ENCODE measurements at places on chromosomes 1 and 21. TPM values are rescaled to one million over a fixed set of nuclear protein-coding genes. Genes with fewer than 3 reads are reported as not detected.

DNA sequence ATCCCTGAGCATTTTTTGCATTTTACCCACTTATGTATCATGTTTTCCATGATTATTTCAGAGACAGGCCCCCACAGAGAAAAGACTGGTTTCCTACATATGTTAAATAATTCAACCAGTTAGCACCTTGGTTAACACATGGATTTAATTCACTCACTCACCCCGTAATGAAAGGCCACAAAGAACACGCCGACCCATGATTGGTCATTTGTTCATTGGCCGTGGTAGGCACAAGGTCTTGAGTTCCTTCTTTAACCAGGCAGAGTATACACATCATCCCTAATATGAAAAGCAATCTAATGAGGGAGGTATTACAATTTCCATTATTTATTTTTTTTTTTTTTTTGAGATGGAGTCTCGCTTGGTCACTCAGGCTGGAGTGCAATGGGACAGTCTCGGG, 50.6 kb downstream of the RPS6KA1 start:
- peaks cover 3% of the 10 kb centered on the region for H3K27me3 ChIP-seq
- H3K27ac ChIP-seq: no peak overlapping the region
- H3K4me3 ChIP-seq: no peak overlapping the region
- no peaks in the 10 kb centered on the region for H3K4me1 ChIP-seq
- no peak for DNase-seq
- H3K36me3 ChIP-seq: no peaks in the 10 kb centered on the region

GRCh38 chr1:90711696-90712095, 5.4 kb downstream of the BARHL2 start:
- no peak for DNase-seq
- no peaks in the 10 kb centered on the region for H3K36me3 ChIP-seq
- no peak overlapping the region for H3K4me3 ChIP-seq
- H3K27ac ChIP-seq: no peak overlapping the region
- H3K4me1 ChIP-seq: no peaks in the 10 kb centered on the region

- DNase-seq: no peak
- H3K4me1 ChIP-seq: no peaks in the 10 kb centered on the region
- no peaks in the 10 kb centered on the region for H3K27me3 ChIP-seq
Measured at GRCh38 chr21:42580076-42580792, 66.6 kb downstream of the SLC37A1 start.

KCNJ15 gene
- 1.8 TPM for total RNA-seq

GRCh38 chr21:33293811-33294216, 27.6 kb downstream of the IL10RB start:
- no peaks in the 10 kb centered on the region for H3K36me3 ChIP-seq
- no peaks in the 10 kb centered on the region for H3K27me3 ChIP-seq
- DNase-seq: no peak
- H3K4me3 ChIP-seq: no peak overlapping the region
- no peak overlapping the region for H3K27ac ChIP-seq

ACOT11 gene
- 2.7 TPM for total RNA-seq

GRCh38 chr1:117066367-117066766, 6.2 kb downstream of the TTF2 start:
- H3K36me3 ChIP-seq: no peaks in the 10 kb centered on the region
- no peak for DNase-seq
- H3K27ac ChIP-seq: no peak overlapping the region
- H3K4me3 ChIP-seq: no peak overlapping the region
- peaks cover 20% of the 10 kb centered on the region for H3K4me1 ChIP-seq

- peak overlapping the region; percentile 94 for H3K27ac ChIP-seq
- peak; percentile 91 for DNase-seq
- H3K4me3 ChIP-seq: peak overlapping the region; percentile 25
- no peaks in the 10 kb centered on the region for H3K27me3 ChIP-seq
Measured at GRCh38 chr21:29145354-29145782, 14.9 kb downstream of the MAP3K7CL start.

- no peak for DNase-seq
- H3K27ac ChIP-seq: no peak overlapping the region
- peaks cover 12% of the 10 kb centered on the region for H3K4me1 ChIP-seq
- no peak overlapping the region for H3K4me3 ChIP-seq
Measured at GRCh38 chr21:35223480-35224156, 174.5 kb upstream of the RUNX1 start.

- H3K4me1 ChIP-seq: peaks cover 19% of the 10 kb centered on the region
- no peaks in the 10 kb centered on the region for H3K36me3 ChIP-seq
- H3K27ac ChIP-seq: no peak overlapping the region
- no peak for DNase-seq
- no peak overlapping the region for H3K4me3 ChIP-seq
Measured at GRCh38 chr1:109385417-109385816, 12.3 kb downstream of the SORT1 start.

DNA sequence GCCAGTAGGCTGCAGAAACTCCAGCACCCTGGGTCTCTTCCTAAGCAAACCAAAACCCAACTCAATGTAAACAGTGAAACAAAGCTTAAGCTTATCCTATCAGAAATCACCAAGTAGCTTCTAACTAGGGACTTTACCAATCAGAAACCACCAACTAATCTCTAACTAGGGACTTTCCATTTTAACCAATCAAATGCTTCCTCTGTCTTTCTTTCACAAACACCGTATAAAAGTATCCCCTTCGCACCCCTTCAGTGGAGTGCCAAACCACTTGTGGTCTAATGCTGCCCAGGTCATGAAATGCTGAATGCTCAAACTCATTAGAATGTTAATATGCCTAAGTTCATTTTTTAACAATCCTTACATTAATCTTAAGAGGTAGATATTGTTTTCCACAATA, 250.5 kb upstream of the DUSP10 start:
- no peak overlapping the region for H3K4me3 ChIP-seq
- peaks cover 31% of the 10 kb centered on the region for H3K4me1 ChIP-seq
- H3K27ac ChIP-seq: no peak overlapping the region
- DNase-seq: no peak
- no peaks in the 10 kb centered on the region for H3K27me3 ChIP-seq
- H3K36me3 ChIP-seq: no peaks in the 10 kb centered on the region

DNA sequence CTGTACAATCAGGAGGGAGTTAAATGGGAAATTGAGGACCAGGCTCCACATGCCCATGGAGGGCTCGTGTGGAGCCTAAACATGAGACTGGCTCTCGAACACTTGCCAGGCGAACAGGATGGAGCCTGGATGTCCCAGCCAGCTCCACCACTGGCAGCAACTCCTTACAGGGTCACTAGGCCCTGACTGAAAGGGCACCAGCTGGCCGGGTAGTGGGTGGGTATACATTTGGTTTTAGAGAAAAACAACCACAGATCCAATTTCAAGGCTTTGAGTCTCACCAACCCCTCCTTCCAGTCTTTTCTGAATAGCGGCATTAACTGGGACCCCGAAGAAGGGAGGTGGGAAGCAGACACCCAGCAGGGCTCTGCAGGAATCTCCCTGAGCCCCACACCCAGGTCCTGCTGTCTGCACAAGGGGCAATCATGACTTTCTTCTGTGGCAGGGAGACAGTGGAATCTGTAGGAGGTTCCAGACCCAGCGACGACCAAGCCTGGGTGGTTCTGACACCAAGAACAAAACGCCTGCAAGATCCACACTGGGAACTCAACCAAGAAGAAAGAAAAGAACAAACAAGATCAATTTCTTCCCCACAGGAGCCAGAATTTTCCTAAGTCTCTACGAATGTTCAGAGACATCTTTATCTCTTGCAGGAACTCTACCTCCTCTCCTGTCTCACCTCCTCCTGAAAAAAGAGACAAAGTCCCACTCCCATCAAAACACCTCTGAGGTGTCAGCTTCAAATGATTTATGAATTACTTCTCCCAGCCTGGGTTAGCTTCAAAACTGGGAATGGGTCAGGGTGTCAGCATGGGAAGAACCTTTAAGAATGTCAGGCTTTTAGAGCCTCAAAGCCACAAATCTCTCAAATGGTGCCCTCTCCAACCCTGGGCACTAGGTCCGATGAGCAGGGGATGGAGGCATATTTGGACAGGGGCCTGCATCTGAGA, 26.5 kb upstream of the SRP9 start:
- no peak overlapping the region for H3K27ac ChIP-seq
- H3K36me3 ChIP-seq: no peaks in the 10 kb centered on the region
- H3K4me1 ChIP-seq: peaks cover 21% of the 10 kb centered on the region
- peaks cover 2% of the 10 kb centered on the region for H3K27me3 ChIP-seq
- DNase-seq: no peak
- no peak overlapping the region for H3K4me3 ChIP-seq

GRCh38 chr1:33426916-33427315, 4.0 kb downstream of the PHC2 start:
- no peak overlapping the region for H3K4me3 ChIP-seq
- H3K27ac ChIP-seq: no peak overlapping the region
- H3K36me3 ChIP-seq: no peaks in the 10 kb centered on the region
- peaks cover 33% of the 10 kb centered on the region for H3K4me1 ChIP-seq
- DNase-seq: no peak

DNA sequence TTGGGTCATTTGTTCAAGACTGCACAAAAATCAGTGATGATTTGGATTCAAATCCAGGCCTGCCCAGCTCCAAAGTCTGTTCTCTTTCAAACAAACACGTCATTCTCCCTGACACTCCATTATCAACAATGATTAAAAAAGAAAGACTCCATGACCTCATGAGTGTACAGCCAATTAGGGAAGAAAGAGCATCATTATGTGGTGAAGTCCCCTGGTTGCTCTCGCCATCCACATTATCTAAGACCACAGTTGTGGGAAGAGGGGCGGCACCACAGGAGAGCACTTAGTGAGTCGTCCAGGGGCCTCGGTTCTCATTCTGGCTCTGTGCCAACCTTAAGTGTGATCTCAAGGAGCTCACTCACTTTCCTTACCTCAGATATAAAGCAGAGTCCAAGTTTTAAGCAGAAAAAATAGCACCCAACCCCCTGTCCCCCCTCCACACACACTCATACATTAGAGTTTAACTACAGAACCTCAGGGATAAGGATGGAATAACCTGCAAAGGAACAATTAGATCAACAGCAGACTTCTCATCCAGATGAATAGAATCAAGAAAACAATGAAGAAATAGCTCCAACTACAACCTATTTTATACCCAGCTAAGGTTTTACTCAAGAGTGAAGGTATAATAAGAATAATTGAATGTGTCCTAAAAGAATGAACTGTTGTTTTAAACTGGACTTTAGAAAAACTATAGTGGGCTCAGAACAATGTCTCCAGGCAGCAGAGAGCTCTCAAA, 47.8 kb downstream of the COL6A1 start:
- peaks cover 12% of the 10 kb centered on the region for H3K4me1 ChIP-seq
- peak; percentile 46 for DNase-seq
- H3K4me3 ChIP-seq: no peak overlapping the region
- H3K27ac ChIP-seq: no peak overlapping the region
- no peaks in the 10 kb centered on the region for H3K27me3 ChIP-seq

- H3K4me3 ChIP-seq: peak overlapping the region; percentile 71
- H3K4me1 ChIP-seq: peaks cover 17% of the 10 kb centered on the region
- H3K27ac ChIP-seq: no peak overlapping the region
- H3K27me3 ChIP-seq: peaks cover 33% of the 10 kb centered on the region
Measured at GRCh38 chr1:228647523-228648444, 87.5 kb upstream of the RHOU start.

SHISAL2A gene
- not detected for total RNA-seq

LCE6A gene
- not detected for total RNA-seq

Data from astrocyte (in vitro differentiated cells and primary cell).